ENCODE measurements at places on chromosomes 7 and 10. TPM values are rescaled to one million over a fixed set of nuclear protein-coding genes. Genes with fewer than 3 reads are reported as not detected.

The SLC35G1 gene
- total RNA-seq: 4.3 TPM

The AMZ1 gene
- total RNA-seq: under 0.01 TPM

The MSS51 gene
- 1.2 TPM for total RNA-seq

The TPK1 gene
- 4.3 TPM for total RNA-seq

The GDF2 gene
- total RNA-seq: not detected

The SEMA4G gene
- 0.66 TPM for total RNA-seq

The LIPF gene
- not detected for total RNA-seq

The PTN gene
- 8.3 TPM for total RNA-seq

The TBL2 gene
- total RNA-seq: 52.5 TPM

The SPAG6 gene
- total RNA-seq: not detected

The WIPF3 gene
- 7.8 TPM for total RNA-seq

The METTL27 gene
- 0.83 TPM for total RNA-seq

The HMX2 gene
- total RNA-seq: not detected

The ZNF511 gene
- total RNA-seq: 22.9 TPM

The WASHC2C gene
- 28.7 TPM for total RNA-seq

The ABCB4 gene
- 0.66 TPM for total RNA-seq

The RELN gene
- total RNA-seq: 4.9 TPM

The LRIT1 gene
- total RNA-seq: not detected

The CNTNAP2 gene
- total RNA-seq: 1.7 TPM

The GNGT1 gene
- not detected for total RNA-seq

The KCNMA1 gene
- total RNA-seq: 300 TPM

The OPALIN gene
- not detected for total RNA-seq

The MARCHF5 gene
- total RNA-seq: 17.4 TPM

The INMT gene
- total RNA-seq: 192 TPM

The PUS7 gene
- 7.1 TPM for total RNA-seq

The NPC1L1 gene
- not detected for total RNA-seq

The TMEM176A gene
- 47.7 TPM for total RNA-seq

The TUBAL3 gene
- 0.52 TPM for total RNA-seq

The ZPBP gene
- total RNA-seq: not detected

The RBP3 gene
- total RNA-seq: 0.06 TPM

The HOXA7 gene
- 0.52 TPM for total RNA-seq

The CPA4 gene
- not detected for total RNA-seq

The SNX10 gene
- total RNA-seq: 4.2 TPM

The ZMYND11 gene
- 145 TPM for total RNA-seq

The ITGB8 gene
- 22.7 TPM for total RNA-seq

The NXPH1 gene
- not detected for total RNA-seq

The CALCR gene
- total RNA-seq: not detected

The RBP4 gene
- 2.0 TPM for total RNA-seq

The VWC2 gene
- not detected for total RNA-seq

The RTKN2 gene
- not detected for total RNA-seq

The SPDYE1 gene
- total RNA-seq: not detected

The TET1 gene
- 6.9 TPM for total RNA-seq

The PBLD gene
- 6.7 TPM for total RNA-seq

The AHR gene
- 111 TPM for total RNA-seq

The WBP1L gene
- total RNA-seq: 88.5 TPM

The MTURN gene
- total RNA-seq: 249 TPM

The ETV1 gene
- total RNA-seq: 16.4 TPM

The CYP2C19 gene
- total RNA-seq: not detected

The CRPPA gene
- total RNA-seq: 3.3 TPM
